ENCODE measurements at places on chromosomes 4 and X.

- no peak for DNase-seq
Observed at GRCh38 chr4:155377276-155377675, 511 bp upstream of the MAP9 start.

GRCh38 chr4:3614731-3614980 lies 82.4 kb upstream of the LRPAP1 start:
- DNase-seq: no peak

DNA sequence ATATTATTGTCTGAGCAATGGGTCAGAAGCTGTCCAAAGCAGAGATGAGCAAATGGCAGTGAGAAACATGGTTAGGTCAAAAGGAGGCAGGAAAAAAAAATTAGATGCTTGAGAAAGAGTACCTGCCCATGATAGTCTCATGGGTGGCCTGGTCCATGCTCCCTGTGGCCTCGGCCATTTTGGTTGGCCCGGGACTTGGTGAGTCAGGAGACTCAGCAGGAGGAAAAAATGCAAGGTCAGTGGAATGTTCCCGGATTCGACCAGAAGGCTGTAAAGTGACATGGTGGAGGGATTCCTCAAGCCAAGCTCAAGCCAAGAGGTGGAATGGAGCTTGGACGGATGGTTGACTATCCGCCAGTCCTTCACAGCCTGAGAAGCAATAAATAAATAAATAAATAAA lies 236.7 kb downstream of the ASMT start:
- no peak for DNase-seq

GRCh38 chr4:147516133-147516532 lies 35.2 kb downstream of the EDNRA start:
- no peak for DNase-seq

GRCh38 chr4:130486186-130486585 lies 1390.2 kb downstream of the C4orf33 start:
- no peak for DNase-seq

GRCh38 chr4:115515366-115515765 lies 401.9 kb upstream of the NDST4 start:
- no peak for DNase-seq

DNA sequence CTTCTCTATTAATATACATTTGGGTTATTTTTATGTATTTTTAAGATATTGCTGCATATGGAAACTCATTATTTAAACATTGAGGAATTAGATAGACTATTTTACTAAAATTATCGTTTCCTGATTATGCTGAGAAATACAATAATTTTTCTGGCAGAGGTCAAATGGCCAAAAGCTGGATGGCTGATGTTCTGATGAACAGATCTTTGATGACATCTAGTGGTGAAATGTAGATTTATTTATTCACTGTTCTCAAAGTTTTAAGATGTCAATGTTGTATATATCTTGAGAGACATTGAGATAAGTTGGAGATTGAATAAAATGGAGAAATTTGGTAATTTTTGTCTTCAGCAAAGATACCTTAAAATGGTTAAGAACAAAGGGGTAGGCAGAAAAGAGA lies 96.2 kb downstream of the UGT8 start:
- DNase-seq: no peak

DNA sequence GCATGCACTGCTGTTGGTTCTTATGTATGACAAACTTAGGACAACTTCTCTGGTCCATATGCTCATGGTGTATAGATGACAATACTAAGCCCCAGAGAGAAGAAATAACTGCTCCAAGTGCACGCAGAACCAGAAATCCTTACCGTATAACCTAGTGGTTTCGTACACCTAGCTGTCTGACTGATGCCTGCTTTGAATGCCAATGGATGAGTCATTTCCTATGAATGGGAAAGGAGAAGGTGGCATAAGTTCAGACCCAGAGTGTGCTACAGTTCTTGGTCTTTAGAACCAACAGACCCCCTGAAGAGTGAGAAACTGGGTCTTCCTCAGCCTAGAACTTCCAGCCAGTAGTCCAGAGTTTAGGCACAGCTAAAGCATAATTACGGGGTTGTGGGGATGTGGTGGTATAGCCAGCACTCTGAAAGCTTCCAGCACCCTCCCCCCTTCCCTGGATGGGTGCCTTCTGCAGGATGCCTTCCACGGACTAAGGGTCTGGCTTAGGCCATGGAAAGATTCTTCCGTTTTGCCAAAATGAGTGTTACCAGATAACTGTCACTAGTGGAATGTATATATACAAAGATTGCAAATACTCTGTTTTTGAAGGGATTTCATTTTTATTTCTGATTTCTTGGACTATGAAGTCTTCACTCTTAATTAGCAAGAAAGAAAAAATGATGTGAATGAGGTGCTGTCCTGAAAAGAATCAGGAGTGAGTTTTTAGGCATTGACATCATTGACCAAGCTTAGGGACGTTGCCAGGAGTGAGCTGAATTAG lies 84.6 kb upstream of the PACRGL start:
- DNase-seq: no peak

GRCh38 chrX:118220509-118220908 lies 103.9 kb upstream of the KLHL13 start:
- DNase-seq: no peak

GRCh38 chr4:164977243-164978164 lies at the start of gene TRIM61:
Gene TRIM61, minus strand, starts transcription at chr4:164977657. Its CDS starts 7,655 bp downstream, at chr4:164970002.
- DNase-seq: peak; percentile 71
